ENCODE measurements at places on chromosomes 3 and 15.
A peak's percentile ranks its signal among the peaks of the same experiment; 100 is the strongest.

- no peak for DNase-seq
Observed at GRCh38 chr3:157816296-157816695, 289.9 kb downstream of the SHOX2 start.

DNA sequence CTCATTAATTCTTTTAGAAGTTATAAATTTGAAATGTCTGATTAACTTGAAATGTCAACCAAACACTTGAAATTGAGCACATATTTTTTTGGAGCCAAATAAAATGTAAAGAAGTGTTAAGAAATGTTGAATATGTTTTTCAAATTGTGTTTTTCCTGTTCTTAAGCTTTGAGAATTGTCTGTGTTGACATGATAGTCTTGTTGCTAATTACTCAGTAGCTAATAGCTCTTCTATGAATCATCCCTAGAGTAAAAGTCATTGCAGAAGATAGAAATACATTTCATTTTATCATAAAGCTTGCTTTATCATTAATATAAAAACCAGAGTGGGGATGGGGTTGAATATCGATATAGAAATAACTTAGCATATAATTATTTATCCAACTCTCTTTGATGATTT, 41.9 kb upstream of the ABHD10 start:
- no peak for DNase-seq

GRCh38 chr3:45656575-45657363, 32.4 kb upstream of the SACM1L start:
- peak; percentile 97 for DNase-seq

DNA sequence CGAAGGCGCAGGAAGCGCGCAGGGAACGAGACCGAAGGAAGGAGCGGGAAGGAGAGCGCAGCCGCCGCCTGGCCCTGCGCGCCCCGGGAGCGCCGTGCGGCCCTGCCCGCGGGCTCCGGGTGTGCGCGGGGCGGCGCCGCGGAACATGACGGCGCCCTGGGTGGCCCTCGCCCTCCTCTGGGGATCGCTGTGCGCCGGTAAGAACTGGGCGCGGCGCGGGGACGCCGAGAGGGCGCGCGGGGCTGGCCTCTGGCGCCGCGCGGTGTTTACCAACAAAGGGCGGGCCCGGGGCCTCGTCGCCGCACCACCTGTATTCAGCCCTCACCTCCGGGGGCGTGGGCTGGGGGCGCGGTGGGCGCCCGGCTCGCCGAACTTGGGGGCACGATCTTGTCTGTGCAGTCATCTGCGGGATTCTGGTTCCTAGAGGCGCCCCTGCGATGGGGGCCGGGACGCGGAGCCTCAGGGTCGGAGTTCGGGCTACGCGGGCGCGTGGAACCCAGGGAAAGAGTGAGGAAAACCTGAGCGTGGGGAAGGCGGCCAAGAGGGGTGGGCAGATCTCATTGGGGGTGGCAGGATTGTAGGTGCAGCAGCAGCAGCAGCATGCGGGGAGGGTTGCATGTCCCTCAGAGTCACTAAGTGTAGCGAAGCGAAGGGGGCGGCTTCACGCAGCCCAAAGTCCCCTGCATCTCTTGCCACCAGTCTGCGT, 641 bp downstream of the ACVR2B start:
- DNase-seq: no peak

DNA sequence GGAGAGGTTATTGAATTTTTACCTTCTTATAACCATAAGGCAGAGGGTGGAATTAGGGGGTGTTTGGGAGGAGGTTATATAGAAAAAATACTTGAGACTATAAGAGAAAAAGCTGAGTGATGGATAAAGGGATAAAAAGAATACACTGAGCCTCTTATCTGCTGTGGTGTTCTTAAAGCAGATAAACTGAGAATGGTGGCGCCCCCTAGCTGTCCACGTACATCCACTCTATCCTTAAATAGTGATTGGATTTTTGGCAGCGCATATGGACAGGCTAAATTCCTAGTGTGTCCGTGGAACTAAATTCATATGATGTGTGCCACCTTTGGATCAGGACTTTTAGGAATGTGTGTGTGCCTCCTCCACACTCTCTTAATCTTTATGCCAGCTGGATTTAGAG, 121.1 kb downstream of the OXSM start:
- DNase-seq: no peak

GRCh38 chr3:126718561-126719445, 14.8 kb downstream of the CHCHD6 start:
- no peak for DNase-seq

All from fibroblast of the aortic adventitia (primary cell).